ENCODE measurements at places on chromosomes 4 and X.

GRCh38 chrX:2756548-2756947 lies 4.7 kb downstream of the XG start:
- DNase-seq, result no peak

DNA sequence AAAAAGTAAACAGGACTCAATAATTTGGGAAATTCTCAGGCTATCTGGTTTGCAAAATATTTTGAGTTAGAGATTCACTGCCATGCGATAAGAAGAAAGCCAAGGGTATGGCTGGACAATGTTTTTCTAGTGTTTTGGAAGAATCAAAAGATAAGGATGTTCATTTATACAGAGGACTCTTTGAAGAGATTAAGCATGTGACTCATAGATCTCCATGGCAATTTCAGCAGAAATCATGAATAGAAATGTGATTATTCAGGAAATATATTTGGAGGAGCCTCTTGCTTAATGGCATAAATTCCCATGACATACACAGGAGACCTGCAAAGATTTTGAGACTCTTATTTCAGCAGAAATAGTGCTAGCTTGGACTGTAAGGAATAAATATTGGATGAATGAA lies 16.7 kb upstream of the FRAS1 start:
- no peak for DNase-seq

DNA sequence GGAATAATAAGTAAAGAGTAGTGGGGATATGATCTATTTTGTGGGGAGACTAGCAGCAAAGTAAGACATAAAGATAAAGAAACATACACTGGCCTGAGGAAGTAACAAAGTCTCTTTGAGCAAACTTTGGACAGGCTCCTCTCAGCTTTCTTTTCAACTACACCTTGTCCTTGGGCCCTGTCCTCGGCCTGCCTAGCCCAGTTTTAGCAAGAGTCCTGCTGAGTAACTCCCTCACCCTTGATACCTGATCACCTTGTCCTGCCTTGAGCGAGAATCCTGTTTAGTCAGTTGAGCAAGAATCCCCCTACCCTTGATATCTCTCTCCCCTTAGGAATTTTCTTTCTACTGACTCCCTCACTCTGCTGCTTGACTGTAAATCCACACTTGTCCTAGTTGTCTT lies 11.5 kb downstream of the HNRNPH2 start:
- no peak for DNase-seq

DNA sequence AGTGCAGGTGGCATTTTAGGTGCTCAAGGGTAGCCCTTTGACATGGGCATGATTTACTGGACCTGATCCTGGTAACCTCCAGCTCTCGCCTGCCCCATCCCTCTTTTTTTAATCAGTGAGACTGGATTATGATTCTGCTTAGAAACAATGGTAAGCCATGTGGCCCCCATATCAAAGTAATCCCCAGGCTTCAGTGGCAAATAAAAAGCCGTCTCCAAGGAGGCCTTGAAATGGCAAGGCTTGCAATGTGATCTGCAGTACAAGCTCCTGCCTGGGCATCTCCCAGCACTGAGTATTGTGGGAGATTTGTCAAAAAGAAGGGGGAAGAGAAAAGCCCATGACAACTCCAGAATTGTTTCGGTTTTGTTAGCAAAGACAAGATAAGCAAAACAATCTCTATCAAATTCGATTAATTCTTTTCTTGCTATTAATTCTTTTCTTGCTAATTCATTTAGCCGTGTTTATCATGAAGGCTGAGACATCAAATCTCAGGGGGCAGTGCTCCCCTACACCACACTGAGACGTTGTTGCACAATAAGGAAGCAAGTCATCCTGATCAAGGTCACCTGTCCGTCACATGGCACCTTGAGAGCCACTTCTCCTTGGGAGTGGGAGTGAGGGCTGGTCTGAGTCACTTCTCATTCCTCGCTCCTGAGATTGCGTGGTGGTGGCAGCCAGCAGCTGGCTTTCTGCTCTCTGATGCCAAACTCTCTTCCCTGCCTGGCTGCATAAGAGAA lies 312.7 kb upstream of the GATB start:
- DNase-seq, result no peak

DNA sequence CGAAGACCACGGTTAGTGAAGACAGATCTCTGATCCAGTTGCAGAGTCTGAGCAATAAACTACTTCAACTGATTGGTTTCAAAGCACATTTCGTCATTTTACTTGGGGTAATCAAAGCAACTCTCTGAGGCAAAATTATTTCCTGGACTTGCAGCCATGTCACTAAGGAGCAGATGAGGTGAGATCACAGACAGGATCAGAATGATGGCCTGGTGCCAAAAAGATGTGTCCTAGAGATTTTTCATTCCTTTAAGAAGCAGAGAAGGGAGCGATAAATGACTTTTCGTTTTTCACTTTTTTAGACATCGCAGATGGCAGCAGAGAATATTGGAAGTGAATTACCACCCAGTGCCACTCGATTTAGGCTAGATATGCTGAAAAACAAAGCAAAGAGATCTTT lies 83.9 kb downstream of the PTTG2 start:
- no peak for DNase-seq

- DNase-seq, result no peak
These were observed 78.5 kb downstream of the HTRA3 start for GRCh38 chr4:8348071-8348470.

GRCh38 chr4:147371661-147372060 lies 109.2 kb upstream of the EDNRA start:
- DNase-seq, result no peak

GRCh38 chr4:184740980-184741391 lies 7.1 kb upstream of the CENPU start:
- DNase-seq, result no peak

DNA sequence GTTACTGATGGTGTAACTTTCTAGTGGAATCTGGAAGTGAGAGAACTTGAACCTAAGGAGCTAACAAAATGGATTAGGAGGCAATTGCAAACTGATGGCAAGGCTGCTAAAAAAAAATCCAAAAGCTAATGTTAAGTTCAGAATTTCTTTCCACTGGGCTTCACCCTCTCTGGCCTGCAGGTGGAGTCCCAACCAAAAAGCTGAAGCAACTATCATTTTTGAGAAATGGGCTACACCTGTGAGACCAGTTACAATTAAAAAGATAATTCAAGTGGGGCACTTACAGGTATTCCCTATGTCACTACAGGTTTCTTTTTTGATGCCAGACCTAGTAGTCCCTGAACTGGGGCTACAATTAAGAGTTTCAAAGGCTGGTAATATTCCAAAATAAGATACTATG lies 142.1 kb upstream of the FTHL17 start:
- DNase-seq, result no peak

- DNase-seq, result no peak
These were observed 57.8 kb downstream of the ADGRA3 start for GRCh38 chr4:22458098-22458497.

DNA sequence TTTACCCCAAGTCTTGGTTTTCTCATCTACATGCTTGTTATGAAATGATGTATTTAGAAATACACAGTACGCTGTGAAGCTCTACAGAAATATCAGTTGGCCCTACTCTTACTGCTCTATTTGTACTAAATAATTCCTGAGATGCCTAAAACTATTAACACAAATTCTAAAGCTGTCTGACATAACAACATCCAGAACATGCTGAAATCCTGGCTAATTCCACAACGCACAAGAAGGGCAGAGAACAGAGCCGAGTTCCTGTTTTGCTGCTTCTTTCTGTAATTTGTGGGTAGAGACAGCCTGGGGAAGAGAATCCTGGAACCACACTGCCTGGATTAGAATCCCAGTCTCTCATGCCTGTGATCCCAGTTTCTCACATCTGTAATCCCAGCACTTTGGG lies 59.0 kb downstream of the ZNF827 start:
- DNase-seq, result no peak

DNA sequence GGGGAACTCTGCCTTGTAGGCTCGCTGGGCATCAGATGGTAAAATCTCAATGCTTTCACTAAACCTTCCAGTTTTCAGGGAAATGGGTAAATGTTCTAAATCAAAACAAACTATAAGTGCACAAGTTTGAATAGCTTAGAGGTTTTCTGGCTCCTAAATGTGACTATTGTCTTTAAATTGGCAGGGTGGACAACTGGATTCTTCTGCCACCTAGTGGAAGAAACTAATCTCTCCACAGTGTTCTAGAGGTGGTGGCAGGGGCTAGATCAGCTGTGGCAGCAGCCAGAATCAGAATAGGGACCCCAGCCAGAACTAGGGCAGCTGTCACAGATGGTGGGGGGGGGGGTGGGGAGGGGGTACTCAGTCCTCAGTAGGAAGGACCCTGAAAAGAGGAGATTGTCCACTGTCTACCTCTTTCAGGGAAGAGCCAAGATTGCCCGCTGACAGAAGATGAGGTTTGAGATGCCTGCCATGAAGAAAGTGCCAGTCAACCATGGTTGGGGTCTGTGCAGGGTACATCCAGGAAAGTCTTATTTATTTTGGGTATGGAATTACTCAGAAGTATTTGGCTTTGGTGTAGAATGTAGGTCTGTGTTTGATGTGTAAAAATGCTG lies 201.4 kb downstream of the CCNG2 start:
- DNase-seq, result peak; percentile 17

DNA sequence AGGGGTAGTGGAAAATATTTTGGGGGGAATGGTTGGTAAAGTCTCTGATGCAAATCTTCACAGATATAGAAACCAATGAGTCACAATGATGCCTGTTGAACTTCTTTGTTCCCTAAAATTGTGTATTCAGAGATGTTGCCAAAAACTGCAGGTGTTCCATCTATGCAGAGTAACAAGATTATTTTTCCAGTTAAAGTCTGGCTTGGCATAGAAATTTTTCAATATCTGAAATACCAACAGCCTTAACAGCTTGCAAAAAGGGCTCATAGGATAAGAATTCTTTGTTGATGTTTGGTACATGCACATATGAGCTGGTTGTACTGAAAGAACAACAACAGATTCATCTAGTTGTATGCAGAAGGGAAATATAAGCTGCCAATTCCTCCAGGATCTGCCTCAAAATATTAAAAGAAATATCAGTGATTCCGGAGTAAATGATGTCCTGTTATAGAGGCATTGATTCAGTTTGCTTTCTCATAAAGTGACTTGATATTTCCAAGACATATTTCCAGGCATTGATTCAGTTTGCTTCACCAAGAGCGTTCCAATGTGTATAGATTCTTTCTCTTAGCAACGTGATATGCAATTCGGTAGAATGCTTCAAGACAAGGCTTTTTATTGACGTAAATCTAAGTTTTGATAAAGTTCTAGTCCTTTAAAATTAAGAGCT lies 564.4 kb downstream of the TMA16 start:
- DNase-seq, result no peak

DNA sequence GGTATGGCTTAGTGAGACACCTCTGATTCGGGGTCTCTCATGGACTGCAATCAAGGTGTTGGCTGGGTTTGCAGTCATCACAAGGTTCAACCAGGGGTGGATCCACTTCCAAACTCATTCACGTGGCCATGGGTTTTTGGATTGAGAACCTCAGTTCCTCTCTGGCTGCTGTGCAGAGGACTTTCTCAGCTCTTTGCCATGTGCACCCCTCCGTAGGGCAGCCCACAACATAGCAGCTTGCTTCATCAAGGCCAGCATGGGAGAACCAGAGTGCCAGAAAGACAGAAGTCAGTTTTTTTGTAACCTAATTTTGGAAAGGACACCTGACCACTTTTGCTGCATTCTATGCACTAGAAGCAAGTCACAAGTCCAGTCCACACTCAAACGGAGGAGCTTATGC lies 154.9 kb downstream of the PJA1 start:
- DNase-seq, result no peak

- DNase-seq, result no peak
These were observed 13.4 kb upstream of the CLOCK start for GRCh38 chr4:55560096-55560495.

GRCh38 chr4:60039908-60040307 lies 1160.2 kb upstream of the ADGRL3 start:
- DNase-seq, result no peak

DNA sequence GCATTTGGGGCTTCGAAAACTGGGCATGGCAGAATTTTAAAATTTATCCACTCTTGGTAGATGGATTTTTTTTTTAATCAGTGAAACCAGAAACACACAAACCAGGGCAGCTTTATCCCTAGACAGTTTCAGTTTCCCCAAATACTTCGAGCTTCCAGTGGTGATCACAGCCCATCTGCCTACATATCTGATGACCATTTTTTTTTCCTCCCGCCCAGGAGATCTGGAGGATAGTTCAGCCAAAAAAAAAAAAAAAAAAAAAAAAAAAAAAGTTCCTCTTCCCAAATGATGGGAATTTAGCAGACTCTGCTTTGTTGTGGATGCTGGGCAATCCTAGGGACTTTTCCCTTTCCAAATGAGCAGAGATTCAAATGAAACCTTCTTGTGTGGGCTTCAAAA lies 1.0 kb upstream of the TBC1D9 start:
- DNase-seq, result no peak

DNA sequence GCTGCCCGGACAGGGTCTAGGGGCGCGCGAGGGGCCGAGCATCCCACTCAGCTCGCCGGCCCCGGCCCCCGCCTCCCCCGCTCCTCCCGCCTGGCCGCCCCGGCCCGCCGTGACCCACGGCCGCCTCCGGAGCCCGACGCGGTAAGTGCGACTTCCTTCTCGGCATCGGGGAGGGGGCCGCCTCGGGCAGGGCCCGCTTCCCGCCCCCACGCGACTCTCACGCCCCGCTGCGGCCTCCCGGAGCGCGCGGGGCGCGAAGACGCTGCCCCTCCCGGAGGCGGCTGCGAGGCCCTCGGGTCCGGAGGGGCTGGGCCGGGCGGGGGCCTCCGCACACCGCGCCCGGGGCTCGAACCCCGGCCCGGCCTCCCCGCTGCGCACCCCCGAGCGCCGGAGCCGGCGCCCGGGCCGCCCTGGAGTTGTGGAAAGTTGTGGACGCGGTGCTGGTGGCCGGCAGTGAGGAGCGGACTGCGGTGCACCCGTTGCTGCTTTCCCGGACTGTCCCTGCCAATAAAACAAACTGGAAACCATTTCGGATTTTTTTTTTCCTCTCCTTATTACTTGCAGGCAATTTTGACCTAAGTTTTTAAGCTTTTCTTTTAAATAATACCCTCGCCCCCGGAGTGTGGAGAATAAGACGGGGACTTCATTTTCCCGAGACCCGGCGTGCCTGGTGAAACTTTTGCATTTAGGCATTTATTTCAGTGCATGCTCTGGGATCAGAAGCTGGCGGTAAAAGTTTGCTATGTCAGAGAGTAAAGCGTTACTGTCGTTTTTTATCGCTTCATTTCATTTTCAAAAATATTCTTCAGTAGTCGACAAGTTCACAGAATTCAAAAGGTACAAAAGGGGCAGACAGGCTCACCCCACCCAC lies 13.0 kb upstream of the TMEM156 start:
- no peak for DNase-seq

GRCh38 chr4:158169931-158170690 lies 2.7 kb downstream of the GASK1B start:
- DNase-seq, result peak; percentile 36

- no peak for DNase-seq
These were observed 204.2 kb downstream of the PABPC4L start for GRCh38 chr4:133997436-133997835.

DNA sequence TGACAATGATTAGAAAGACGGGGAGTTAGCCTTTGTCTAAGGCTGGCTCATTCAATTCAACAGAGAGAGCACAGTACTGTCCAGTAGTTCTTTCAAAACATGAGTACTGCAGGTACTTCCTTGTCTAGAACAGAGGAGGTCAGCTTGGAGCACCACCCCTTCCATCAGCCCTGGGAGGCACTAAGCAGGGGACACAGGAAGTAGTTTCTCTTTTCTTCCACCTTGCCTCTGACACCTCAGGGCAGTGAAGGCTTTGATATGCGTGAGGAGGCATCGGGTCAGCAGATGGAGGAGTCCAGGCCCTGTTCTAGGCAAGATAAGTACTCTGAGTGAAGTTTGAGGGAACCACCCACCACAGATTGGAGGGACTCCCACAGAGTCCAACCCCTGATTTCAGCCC lies 33.1 kb downstream of the MAGEB10 start:
- no peak for DNase-seq

All from NCI-H1048 (cell line).